Panc1 (cell line): ENCODE measurements at places on chromosomes 1 and 21. TPM values are rescaled to one million over a fixed set of nuclear protein-coding genes. Genes with fewer than 3 reads are reported as not detected.

The FAM72D gene
- total RNA-seq = 12.8 TPM

The NASP gene
- 193 TPM for total RNA-seq

The LCE3D gene
- not detected for total RNA-seq

The KLF17 gene
- not detected for total RNA-seq

The PER3 gene
- 17.0 TPM for total RNA-seq

The SH3BGR gene
- total RNA-seq = 1.7 TPM

The TRPM2 gene
- total RNA-seq = 0.26 TPM

The NTNG1 gene
- total RNA-seq = 0.13 TPM

The CELA3B gene
- 3.4 TPM for total RNA-seq

The RNU1-1 gene
- 1,290 TPM for total RNA-seq

The PPM1J gene
- 0.51 TPM for total RNA-seq

The CCDC181 gene
- total RNA-seq = 0.39 TPM

The DNASE2B gene
- total RNA-seq = not detected

The LRRC8D gene
- 43.3 TPM for total RNA-seq

The INSRR gene
- total RNA-seq = not detected

The SPATA46 gene
- not detected for total RNA-seq

The PRELP gene
- not detected for total RNA-seq

The DTL gene
- 26.7 TPM for total RNA-seq

The CD1E gene
- total RNA-seq = not detected

The MACO1 gene
- 16.5 TPM for total RNA-seq

The STUM gene
- total RNA-seq = 0.03 TPM

The MARK1 gene
- total RNA-seq = not detected
